ENCODE measurements at places on chromosomes 12 and 14. TPM values are rescaled to one million over a fixed set of nuclear protein-coding genes. Genes with fewer than 3 reads are reported as not detected.

DNA sequence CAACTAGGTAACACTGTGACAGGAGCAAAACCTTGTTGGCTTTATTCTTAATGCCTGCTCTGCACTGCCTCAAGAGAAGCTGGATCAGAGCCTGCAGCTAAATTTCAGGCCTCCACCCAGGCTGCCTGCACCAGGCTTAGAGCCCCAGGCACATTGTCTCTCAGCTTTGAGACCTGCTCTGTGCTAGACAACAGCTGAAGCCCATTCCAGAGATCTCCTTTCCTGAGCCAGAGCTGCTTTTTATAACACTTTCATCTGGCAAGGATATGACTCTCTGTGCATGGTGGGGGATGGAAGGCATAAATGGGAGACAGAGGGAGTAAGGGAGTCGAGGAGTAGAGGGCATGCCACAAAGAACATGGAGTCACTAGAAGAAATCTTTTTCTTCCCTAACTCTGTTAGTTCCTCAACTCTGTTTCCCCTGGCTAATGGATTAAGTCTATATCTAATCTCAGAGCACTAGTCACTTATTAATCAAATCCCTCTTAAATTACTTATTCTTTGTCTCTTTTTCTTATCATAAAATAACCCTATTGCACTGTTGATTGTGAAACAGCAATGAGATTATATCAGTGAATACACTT is 27.1 kb upstream of the LUM start:
- DNase-seq, result peak; percentile 29

GRCh38 chr12:121423682-121424623 is 24.0 kb downstream of the RNF34 start:
- DNase-seq, result no peak

- no peak for DNase-seq
Measured at GRCh38 chr14:92860049-92860840, 62.7 kb upstream of the CHGA start.

- no peak for DNase-seq
Measured at GRCh38 chr12:53532524-53533445, 25.5 kb upstream of the NPFF start.

- DNase-seq, result no peak
Measured at GRCh38 chr12:96194576-96194889, 358 bp downstream of the ELK3 start.

DNA sequence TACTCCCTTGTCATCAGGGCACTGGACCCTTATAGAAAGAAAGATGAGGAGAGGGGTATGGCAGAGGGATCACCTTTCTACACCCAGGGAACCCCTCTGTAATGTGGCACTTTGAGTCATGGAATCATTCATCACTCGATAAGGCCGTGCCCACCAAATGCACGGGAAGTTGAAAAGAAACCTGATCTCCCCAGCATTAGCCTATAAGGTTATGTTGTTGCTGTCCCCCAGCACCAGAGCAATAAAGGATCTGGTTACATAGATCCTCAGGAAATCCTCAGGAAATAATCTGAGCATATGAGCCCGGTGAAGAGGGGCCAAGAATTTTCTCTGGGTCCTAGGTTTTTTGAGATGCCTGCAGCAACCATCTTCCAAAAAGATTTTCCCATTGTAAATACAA is 148.8 kb upstream of the CRY1 start:
- DNase-seq, result no peak

GRCh38 chr12:21642707-21643389 is 14.8 kb downstream of the LDHB start:
- DNase-seq, result no peak

- peak; percentile 71 for DNase-seq
Measured at GRCh38 chr12:108730365-108731104, 783 bp downstream of the CORO1C start.

GRCh38 chr12:125194163-125194773 is 129.0 kb downstream of the AACS start:
- DNase-seq, result no peak

Gene LRRC74A
- total RNA-seq, result not detected

Gene SCARB1
- 11.8 TPM for total RNA-seq

Gene CCDC197
- not detected for total RNA-seq

Gene LMBR1L
- total RNA-seq, result 46.4 TPM

Gene ITGB7
- 2.0 TPM for total RNA-seq

Gene NDRG2
- total RNA-seq, result 199 TPM

Gene PDE3A
- total RNA-seq, result 7.7 TPM
